AG10803 (cell line): ENCODE measurements at places on chromosomes 5 and 9.

- no peak for DNase-seq
Measured at GRCh38 chr5:132370181-132370970, 866 bp downstream of the SLC22A5 start.

DNA sequence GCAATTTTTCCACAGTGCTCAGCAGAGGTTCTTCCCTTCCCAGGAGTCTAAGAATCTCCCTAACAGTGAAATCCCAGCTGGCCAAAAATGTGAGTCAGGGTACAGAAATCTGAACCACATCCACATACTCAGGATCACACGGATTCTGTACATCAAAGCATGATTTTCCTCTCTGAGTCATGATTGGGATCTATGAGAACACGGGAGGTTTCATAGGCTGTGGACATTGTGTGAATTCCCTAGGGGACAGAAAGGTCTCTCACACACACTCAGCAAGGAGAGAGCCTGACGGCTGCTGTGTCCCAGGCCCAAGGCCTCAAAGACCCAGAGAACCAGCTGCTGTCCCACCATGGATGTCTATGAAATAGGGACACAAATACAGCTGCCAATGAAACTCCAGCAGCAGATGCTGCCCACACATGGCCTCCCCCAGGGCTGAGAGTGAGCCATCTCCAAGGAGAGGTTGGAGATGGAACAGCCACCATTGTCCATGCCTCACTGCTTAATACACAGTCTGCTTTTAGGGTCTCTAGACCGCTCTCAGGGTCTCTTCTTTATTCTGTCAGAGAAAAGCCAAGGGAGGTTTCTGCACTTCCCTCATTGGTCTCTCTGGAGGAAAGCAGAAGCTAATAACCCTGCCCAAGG lies 102.7 kb downstream of the ADAMTS12 start:
- DNase-seq: peak; percentile 99

GRCh38 chr5:532521-533242 lies 8.4 kb upstream of the SLC9A3 start:
- no peak for DNase-seq

DNA sequence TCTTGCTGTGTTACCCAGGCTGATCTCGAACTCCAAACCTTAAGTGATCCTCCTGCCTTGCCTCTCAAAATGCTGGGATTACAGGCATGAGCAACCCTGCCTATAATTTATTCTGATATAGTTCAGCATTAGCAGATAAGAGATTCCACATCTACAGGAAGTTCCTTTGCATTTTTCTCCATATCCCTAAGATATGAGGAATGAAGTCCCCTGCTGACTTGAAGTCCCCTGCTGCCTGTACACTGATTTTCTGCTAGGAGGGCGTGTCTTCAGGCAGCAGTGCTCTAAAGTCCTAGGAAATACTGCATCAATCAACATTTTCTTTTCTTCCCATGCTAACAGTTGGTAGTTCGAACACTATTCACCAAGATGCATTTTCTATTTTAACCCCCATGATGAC lies 105.8 kb downstream of the ARHGAP26 start:
- no peak for DNase-seq

DNA sequence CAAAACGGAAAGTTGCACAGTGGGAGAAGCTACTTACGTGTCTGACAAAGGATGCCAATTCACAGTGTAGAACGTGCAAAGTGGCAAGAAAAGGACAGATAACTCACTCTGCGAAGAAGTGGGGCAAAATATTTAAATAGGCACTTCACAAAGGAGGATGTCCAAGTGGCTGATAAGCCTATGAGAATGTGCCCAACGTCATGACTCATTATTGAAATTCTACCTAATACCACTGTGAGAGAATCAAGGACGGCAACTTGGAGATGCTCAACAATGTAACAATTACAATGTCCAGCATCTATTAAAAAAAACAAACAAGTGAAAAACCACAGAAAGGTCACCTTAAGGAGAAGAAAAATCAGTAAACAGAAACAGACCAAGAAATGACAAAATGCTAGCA lies 59.0 kb downstream of the NACC2 start:
- no peak for DNase-seq

- DNase-seq: no peak
Measured at GRCh38 chr5:181170237-181170825, 22.9 kb downstream of the OR2V2 start.

GRCh38 chr9:38671372-38671731 lies 48.6 kb downstream of the FAM240B start:
- DNase-seq: no peak

DNA sequence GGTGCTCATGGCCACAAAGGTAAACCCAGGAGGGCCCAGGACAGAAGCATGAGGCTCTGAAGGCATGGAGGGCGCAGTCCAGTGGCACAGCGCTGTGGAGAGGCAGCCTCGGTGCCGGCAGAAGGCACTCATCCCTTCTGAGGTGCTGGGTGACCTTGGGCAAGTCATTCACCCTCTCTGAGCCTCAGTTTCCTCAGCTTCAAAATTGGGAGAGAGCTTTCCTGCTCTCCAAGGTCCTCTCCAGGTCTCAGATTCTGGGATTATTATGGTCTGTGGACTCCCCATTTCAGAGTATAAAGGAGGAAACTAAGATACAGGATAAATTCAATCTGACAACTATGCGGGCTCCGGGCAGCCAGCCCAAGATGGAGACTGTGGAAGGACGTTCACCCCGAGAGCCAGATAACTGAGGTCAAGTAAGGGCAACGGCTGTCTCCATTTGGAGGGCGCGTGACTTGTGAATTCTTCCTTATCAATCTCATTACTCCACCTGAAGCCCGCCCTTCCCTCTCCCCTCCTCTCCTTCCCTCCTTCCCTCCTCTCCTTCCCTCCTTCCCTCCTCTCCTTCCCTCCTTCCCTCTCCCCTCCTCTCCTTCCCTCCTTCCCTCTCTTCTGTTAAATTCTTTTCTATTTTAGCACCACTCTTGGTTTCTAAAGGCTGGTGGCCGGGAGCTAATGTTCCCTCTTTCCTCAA lies 58.1 kb downstream of the LRSAM1 start:
- DNase-seq: no peak

GRCh38 chr5:77697692-77698091 lies 59.2 kb upstream of the OTP start:
- DNase-seq: no peak

DNA sequence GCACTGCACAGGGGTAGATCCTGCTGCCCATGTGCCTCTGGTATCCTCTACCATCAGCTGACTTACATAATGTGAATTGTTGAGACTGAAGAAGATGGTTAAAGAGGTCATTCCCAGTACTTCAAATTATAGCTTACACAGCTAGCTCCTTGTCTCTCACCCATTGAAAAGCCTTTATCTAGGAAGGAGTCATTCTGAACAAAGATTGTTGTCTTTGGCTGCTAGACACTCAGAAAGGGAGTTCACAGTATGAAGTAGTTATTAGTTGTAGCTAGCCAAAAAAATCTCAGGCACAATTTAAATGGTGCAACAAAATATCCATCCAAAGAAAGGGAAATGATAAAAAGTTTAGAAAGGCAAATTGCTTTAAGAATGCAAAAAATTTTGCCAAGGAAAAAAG lies 102.0 kb upstream of the NREP start:
- DNase-seq: peak; percentile 25

GRCh38 chr9:122115176-122116035 lies 22.3 kb upstream of the TTLL11 start:
- no peak for DNase-seq

- DNase-seq: no peak
Measured at GRCh38 chr9:91852801-91853347, 97.2 kb downstream of the ROR2 start.

- DNase-seq: peak; percentile 67
Measured at GRCh38 chr5:96177303-96177869, 215.7 kb upstream of the ELL2 start.

- DNase-seq: no peak
Measured at GRCh38 chr9:107036367-107036766, 173.4 kb downstream of the ZNF462 start.

- DNase-seq: no peak
Measured at GRCh38 chr9:135116881-135117280, 29.4 kb downstream of the OLFM1 start.

GRCh38 chr5:14144586-14145434 lies 1.7 kb downstream of the TRIO start:
- peak; percentile 74 for DNase-seq

DNA sequence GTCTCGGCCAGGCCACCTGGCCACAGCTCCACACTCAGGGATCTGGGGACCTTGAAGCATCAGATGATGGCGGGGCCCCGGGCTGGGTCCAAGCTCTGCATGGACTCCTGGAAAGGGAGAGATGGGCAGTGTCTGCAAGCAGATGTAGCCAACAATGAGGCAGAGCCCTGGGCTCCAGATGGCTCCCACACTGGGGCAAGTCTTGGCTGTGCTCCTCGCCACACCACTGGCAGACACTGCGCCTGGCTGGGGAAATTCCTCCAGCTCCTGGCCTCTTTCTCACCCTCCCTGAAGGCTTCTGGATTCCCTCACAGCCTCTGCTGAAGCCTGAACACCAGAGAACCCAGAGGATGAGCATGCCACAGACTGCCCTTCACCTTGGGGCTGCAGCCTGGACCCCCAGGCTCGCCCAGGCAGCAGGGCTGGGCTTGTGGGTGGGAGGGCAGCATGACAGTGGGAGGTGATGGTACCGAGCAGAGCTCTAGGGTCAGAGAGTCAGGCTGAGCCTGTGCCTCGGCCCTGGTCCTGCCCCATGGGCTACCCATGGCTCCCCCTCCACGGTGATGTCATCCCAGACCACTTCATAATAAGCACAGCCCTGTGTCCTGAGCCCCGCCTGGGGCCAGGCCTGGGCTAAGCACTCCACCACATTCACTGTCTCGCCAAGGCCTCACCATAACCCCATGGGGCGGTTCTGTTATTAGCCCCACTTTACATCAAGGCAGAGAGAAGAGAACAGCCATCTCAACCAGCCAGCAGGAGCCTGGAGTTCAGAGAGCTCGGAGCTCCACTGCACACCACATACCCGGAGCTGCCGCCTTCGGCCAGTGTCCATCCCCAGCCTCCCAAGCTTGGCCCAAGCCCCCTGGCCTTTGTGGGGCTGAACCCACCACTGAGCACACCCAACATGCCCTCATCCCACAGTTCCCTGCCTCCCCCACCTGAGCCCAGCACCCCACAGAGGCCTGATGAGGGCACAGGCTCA lies 62.2 kb upstream of the ADAMTS2 start:
- DNase-seq: peak; percentile 77

- no peak for DNase-seq
Measured at GRCh38 chr9:104826911-104827310, 63.0 kb downstream of the NIPSNAP3B start.

DNA sequence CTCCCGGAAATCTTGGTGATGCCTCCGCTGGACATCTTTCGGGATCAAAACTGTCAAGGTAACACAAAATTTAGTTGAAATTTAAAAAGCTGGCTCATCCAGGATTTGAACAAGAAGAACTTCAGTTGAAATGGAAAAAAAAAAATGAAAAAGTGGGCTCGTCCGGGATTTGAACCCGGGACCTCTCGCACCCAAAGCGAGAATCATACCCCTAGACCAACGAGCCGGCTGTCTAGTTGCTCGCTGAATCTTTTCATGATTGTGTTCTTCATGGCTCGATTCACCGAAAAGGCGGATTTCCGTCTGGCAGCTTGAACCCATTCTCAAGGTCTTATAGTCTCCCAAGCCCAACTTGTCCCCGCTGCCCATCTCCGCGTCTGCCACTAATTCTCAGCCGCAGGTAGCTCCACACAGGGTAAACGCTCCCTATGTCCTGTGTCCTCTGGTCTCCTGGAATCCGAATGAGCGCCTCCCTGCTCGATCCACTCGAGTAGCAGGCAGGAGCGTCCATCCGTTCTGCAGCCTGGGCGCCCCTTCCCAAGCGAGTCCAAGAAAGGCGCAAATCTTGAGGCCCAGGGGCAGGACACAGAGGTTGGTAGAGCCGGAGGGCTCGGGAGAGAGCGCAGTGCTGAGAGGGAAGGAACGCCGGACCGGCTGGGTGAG lies 16.2 kb downstream of the TRIM7 start:
- peak; percentile 66 for DNase-seq

GRCh38 chr5:137960819-137961218 lies 71.6 kb downstream of the PKD2L2 start:
- DNase-seq: no peak

DNA sequence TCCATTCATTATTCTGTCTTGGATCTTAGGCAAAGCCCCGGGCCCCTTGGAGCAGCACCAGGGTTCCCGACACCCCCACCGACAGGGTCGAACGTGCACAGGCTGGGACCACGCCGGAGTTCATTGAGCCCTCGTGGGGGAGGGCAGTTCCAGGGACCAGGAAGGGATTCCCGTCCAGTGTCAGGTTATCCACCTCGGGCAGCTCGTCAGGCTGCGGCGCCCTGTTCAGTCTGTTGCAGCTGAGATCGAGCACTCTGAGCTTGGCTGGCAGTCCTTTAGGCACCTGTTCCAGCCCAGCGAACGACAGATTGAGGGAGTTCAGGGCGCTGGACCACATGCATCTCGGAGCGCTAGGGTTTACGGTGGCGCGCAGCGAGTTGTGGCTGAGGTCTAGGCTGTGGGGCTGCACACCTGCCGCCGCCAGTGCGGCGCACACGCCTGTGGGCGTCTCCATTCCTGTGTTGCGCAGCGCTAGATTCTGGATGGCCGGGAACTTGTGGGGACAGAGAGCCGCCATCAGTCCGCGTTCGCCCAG lies 1.1 kb downstream of the CD14 start:
- no peak for DNase-seq

- DNase-seq: peak; percentile 22
Measured at GRCh38 chr5:78647351-78647818, 1.2 kb downstream of the LHFPL2 start.

DNA sequence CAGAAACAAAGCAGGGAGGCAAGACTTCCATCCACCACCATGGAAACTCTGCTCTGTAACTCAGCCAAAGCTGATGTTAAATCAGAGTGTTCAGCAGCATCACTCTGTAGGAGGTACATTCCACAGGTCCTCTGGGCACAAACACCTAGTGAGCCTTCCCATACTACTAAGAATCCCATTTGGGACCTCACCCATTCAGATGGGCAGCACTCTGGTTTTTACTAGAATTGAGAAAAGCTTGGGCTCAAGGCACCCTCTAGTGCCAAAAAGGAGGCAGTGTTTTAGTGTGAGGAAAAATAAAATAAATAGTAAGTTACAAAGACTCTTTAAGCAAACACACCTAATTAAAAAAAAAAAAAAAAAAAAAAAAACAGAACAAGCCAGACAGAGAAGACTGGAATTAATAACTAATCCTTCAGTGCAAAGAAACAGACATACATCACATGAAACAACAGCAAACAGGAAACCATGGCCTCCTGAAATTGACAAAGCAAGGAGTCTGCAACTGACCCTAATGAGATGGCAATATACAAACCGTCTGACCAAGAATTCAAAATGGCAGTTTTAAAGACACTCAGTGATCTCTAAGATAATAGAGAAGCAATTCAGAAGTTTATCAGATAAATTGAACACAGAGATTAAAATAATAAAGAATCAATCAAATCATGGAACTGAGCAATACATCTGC lies 159.5 kb downstream of the GNA14 start:
- peak; percentile 37 for DNase-seq

- DNase-seq: no peak
Measured at GRCh38 chr5:173108914-173109313, 35.4 kb upstream of the BNIP1 start.
